IPS DF 19.7 (cell line): ENCODE measurements at places on chromosomes 1 and 21.

DNA sequence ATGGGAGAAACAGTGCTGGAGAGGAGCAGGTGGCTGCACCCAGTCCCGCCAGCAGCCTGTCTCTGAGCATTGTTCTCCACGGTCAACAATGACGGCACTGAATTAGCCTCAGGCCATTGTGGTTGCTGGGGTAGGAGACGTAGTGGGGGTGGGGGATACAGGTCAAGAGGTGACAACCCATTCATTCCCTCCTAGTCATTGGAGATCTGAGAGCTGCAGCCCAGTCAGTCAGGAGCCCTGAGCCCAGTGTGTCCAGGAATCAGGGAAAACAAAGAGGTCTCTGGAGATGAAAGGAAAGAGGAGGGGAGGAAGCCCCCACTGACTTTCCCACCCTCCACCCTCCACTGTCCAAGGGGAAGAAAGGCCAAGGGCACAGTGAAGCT is 15.3 kb downstream of the SMIM12 start:
- DNase-seq, result no peak

- no peak for DNase-seq
Measured at GRCh38 chr1:162847839-162848453, 13.0 kb downstream of the CCDC190 start.

- DNase-seq, result peak; percentile 96
Measured at GRCh38 chr1:44819608-44820327, 11.4 kb downstream of the BTBD19 start.

GRCh38 chr21:40765811-40766210 is 81.1 kb downstream of the DSCAM start:
- DNase-seq, result no peak

DNA sequence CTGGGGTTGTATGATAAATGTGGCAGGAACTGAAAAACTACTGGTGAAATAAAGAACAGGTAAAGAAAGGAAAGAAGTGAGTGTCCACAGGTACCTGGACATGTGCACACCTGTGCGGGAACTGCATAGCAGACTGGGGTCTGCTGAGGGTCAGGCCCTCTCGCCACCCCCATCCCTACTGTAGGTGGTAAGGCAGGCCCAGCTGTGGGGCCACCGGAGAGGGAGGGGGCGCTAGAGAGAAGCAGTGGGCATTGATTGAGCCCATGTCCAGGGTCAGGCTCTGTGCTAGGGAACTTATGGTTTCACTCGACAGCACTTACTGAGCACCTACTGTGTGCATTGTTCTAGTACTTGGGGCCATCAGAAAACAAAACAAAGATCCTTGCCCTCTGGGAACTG is 400.5 kb downstream of the MATN1 start:
- no peak for DNase-seq

- no peak for DNase-seq
Measured at GRCh38 chr1:39847940-39848339, 35.4 kb downstream of the TRIT1 start.

- no peak for DNase-seq
Measured at GRCh38 chr21:16502897-16503296, 773.1 kb downstream of the USP25 start.

GRCh38 chr1:234924450-234925355 is 203.9 kb downstream of the TOMM20 start:
- no peak for DNase-seq

DNA sequence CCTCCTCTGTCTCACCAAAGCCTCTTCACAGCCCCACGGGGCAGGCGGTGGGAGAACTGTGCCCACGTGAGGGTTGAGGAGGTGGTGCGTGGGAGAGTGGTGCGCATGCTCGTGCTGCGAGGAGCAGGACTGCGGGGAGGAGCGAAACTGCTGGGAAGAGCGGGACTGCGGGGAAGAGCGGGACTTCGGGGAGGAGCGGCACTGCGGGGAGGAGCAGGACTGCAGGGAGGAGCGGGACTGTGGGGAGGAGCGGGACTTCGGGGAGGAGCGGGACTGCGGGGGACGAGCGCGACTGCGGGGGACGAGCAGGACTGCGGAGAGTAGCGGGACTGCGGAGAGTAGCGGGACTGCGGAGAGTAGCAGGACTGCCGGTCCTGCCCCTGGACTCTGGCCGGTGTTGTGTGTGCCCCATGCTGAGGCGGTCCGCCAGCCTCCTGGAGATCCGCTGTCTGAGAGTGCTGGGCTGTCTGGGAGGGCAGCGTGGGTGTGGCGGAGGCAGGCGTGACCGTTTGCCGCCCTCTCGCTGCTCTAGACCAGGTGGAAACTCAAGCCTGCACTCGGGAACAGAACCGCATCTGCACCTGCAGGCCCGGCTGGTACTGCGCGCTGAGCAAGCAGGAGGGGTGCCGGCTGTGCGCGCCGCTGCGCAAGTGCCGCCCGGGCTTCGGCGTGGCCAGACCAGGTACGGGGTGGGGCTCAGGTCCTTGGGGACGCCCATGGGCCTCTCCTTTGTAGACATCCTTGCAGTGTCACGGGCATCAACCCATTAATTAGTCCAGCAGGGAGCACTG is 24.6 kb downstream of the TNFRSF1B start:
- no peak for DNase-seq

DNA sequence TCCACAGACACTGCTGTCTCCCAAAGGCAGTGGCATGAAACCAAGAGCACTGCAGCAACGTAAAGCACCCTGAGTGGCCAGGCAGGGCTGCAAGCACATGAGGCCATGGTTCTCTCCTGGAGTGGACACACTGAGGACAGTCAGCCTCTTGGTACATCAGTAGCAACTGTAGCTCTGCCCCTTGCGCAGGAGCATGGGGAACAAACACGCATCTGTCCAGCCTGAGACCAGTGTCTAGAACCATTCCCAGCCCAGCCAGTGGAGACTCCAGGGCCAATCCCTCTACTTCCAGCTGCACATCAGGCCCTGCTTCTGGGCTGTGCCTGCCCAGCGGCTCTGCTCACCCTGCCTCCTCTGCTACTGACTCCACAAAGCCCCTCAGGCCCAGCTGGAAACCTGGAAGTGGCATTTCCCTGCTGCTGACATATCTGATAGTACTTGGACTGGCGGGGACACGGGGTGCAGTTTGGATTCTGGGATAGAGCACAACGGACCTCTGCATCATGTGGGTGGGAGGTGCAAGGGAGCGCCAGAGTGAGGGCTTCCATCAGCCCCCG is 49.0 kb downstream of the TOR1AIP2 start:
- DNase-seq, result no peak

GRCh38 chr1:228353601-228354371 is 52.8 kb downstream of the TRIM11 start:
- DNase-seq, result no peak

DNA sequence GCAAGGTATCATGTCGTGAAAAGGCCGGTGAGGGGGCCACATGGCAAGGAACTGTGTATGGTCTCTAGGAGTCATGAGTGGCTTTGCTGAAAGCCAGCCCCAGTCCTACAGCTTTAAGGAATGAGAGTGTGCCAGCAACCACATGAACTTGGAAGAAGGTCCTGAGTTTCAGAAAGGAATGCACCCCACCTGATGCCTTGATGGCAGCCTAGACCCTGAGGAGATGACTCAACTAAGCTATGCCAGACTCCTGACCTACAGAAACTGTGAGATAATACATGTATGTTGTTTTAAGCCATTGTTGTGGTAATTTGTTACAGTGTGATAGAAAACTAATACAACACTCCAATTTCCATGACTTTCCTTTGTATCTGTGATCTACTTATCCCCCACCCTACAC is 33.5 kb upstream of the AKT3 start:
- no peak for DNase-seq

DNA sequence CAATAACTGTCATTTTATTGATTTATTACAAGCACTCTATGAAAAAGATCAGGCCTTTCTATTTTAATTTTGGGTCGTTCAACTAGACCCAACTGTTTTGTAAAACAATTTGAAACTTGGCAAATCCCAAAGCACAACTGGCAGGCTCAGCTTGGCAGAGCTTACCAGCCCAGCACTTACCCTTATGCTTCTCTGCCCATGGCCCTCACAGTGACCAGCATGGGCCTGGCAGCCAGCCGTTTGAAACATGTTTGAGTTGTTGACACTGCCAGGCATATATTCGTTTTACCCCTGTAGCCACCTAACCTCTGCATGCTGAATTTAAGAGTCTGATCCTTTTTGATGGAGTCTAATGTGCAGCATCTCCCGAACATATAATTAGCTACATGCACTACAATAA is 796.7 kb upstream of the ADGRL2 start:
- DNase-seq, result no peak

- no peak for DNase-seq
Measured at GRCh38 chr1:197515421-197515820, 247.4 kb downstream of the CRB1 start.

DNA sequence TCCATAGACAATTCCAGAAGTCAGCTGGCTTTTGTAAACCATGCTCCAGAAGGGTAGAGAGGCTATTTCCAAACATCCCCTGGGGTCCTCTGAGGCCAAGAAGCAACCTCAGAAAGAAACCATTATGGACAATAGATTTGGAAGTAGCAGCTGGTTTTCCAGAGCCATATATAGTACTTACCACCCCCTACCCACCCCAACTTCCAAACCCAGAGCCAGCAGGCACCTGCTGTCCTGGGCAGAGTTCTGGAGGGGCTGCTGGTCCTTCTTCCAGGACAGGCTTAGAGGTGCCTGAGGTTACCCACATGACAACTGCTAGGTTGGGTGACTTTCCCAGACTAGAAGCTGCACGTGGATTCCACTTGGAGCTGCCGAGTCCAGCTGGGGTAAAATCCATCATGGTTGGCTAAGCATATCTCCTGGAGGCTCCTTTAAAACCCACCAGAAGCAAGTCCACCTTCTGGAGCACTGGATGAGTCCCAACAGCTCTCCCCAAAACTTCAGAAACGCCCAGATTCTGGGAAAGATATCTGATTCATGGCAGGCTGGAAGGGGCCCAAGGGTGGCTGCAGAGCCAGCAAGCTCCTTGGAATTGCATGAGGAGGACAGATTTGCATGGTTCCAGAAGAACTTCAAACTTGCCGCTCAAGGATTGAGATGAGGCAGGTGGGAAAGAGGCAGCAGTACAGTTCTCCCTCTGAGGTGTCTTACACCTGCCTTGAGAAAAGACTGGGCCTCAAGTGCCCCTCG is 5.8 kb downstream of the MYCL start:
- no peak for DNase-seq

DNA sequence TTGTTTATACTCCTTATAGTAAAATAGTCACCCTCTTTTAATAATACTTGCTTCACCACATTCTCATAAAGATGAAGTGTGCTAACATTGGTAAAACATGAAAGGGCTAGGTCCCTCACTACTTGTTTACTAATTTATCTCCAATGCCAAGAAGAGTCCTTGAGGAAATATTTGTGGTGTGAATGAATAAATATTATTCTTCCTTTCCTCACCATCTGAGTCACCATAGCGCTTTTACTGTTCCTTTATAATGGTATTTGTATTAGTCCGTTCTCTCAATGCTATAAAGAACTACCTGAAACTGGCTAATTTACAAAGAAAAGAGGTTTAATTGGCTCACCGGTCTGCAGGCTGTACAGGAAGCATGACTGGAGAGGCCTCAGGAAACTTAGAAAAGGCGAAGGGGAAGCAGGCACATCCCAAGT is 222.8 kb upstream of the ZRANB2 start:
- no peak for DNase-seq

DNA sequence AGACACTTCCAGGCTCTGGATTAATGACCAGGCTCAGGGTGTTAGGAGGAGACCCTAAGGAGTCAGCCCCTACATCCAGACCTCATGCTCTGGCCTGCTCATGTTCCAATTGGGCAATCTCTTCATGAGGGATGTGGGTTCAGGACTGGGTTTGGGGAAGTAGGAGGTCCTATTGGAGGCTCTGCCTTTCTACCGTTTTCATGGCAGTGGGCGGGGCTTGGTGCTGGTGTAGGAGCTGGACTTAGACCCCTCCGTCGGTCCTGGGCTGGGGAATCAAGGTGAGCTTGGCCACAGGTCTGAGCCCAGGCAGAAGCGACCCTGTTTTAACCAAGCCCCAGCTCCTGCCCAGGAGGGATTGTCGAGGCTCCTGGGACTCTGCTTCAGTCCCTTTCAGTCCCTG is 123.4 kb downstream of the PRDM16 start:
- no peak for DNase-seq

DNA sequence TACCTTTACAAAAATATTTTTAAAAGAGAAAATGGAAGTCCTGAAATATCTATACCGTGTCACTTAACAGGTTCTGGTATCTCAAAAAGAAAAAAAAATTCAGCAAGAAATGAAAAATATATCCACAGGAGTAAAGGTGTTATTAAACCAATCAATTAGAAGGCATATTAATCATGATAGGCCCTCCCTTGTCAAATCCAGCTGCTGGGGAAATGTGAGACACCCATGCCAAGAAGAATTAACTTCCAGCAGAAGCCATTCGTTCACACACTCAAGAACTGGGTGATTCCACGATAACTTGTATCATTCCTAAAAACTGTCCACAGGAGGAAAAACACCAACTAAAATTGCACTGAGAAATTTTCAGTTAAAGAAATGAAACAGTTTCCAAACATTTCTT is 57.6 kb downstream of the APP start:
- DNase-seq, result no peak

DNA sequence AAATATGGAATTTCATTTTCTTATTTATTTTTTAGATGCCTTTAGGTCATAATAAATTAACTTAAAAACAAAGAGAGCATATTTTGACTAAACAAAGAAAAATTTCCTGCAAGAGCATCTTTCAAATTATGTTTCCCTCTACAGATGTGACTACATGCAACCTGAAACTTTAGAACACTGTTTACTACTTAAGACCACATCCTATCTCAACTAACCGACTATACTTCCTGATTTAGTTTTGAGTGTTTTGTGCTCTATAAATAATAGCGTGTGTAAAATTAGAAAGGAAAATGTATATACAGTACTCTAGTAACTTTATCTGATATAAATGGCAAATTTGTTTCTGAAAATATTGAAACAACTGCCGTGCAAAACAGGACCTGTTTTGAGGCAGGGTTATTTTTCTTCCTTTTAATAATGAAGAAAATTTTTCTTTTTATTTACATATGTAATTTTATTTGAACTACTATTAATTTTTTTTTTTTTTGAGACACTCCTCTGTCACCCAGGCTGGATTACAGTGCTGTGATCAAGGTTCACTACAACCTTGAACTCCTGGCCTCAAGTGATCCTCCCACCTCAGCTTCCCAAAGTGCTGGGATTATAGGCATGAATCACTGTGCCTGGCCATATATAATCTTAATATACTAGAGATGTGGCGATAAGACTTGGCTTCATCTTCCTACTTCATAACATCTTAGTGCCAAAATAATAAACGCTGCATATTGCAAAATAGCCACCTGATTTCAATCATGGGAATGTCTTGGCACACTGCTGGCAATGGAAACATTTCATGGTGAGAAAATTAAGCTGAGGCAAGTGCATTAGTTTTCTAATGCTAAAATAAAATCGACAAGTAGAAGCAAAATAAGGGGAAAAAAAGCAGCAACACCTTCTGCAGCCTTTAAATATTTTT is 12.3 kb downstream of the ZRANB2 start:
- DNase-seq, result no peak

DNA sequence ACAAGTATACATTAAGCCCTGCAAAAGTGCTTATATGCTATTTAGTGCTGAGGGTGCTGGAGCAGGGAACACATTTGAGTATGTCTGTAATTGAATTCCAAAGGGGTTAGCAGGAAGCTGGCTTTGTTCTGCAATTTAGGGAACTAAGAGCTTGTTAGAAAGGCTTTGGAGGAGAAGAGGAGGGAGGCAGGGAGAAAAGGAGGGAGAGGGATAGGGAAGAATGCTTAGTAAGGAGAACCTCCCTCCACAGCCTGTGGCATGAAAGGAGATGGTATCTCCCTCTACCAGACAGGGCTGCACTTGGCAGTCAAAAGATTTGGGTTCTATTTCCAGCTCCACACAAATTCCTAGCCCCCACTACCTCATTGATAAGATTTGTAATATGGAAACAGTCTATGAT is 217.8 kb downstream of the DAB1 start:
- DNase-seq, result peak; percentile 76
